ENCODE measurements at places on chromosomes 11 and 22. TPM values are rescaled to one million over a fixed set of nuclear protein-coding genes. Genes with fewer than 3 reads are reported as not detected.

GRCh38 chr11:47889714-47890441 is 41.7 kb upstream of the NUP160 start:
- H3K4me1 ChIP-seq = peaks cover 38% of the 10 kb centered on the region
- DNase-seq = no peak
- H3K27ac ChIP-seq = peak overlapping the region; percentile 10
- H3K36me3 ChIP-seq = no peaks in the 10 kb centered on the region
- H3K4me3 ChIP-seq = no peak overlapping the region

- H3K36me3 ChIP-seq = no peaks in the 10 kb centered on the region
- no peak for DNase-seq
- H3K27me3 ChIP-seq = no peaks in the 10 kb centered on the region
Measured at GRCh38 chr11:79040348-79040747, 400.5 kb downstream of the TENM4 start.

- no peak for DNase-seq
- no peak overlapping the region for H3K27ac ChIP-seq
Measured at GRCh38 chr11:33842236-33842915, 49.5 kb downstream of the LMO2 start.

LRRC56 gene
- total RNA-seq = 3.3 TPM

GRCh38 chr11:112963368-112963955 is 2.2 kb downstream of the NCAM1 start:
- H3K27me3 ChIP-seq = peaks cover 5% of the 10 kb centered on the region
- H3K4me1 ChIP-seq = peaks cover 27% of the 10 kb centered on the region
- no peak for DNase-seq
- no peaks in the 10 kb centered on the region for H3K36me3 ChIP-seq
- no peak overlapping the region for H3K27ac ChIP-seq

GRCh38 chr22:31611061-31611760 is 50.8 kb downstream of the PISD start:
- H3K4me1 ChIP-seq = peaks cover 30% of the 10 kb centered on the region
- no peak overlapping the region for H3K4me3 ChIP-seq

GRCh38 chr22:42991010-42991651 is 23.8 kb downstream of the PACSIN2 start:
- no peaks in the 10 kb centered on the region for H3K27me3 ChIP-seq
- H3K4me3 ChIP-seq = no peak overlapping the region
- no peaks in the 10 kb centered on the region for H3K36me3 ChIP-seq
- H3K4me1 ChIP-seq = peaks cover 66% of the 10 kb centered on the region

IGLL5 gene
- total RNA-seq = 360 TPM

SNX19 gene
- 55.7 TPM for total RNA-seq

SF3A1 gene
- total RNA-seq = 223 TPM

DNA sequence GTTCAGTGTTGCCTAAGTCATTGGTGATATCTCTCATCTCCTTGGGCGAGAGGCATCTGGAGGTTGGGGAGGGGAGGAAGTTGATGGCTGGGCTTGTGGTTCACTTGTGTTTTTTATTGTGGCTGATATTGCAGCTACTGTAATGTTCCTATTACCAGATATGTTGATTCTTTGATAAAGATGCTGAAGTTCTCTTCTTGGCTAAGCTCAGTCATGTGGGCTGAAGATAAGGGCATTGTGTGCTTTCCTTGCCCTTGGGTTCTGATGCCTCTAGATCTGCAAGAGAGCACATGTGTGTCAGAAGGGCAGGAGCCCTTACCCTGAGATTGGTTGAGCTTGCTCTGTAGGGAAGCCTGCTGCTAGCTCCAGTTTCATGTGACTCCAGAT is 12.0 kb downstream of the STX3 start:
- no peak overlapping the region for H3K4me3 ChIP-seq
- peaks cover 87% of the 10 kb centered on the region for H3K4me1 ChIP-seq
- no peaks in the 10 kb centered on the region for H3K27me3 ChIP-seq
- DNase-seq = no peak

DNA sequence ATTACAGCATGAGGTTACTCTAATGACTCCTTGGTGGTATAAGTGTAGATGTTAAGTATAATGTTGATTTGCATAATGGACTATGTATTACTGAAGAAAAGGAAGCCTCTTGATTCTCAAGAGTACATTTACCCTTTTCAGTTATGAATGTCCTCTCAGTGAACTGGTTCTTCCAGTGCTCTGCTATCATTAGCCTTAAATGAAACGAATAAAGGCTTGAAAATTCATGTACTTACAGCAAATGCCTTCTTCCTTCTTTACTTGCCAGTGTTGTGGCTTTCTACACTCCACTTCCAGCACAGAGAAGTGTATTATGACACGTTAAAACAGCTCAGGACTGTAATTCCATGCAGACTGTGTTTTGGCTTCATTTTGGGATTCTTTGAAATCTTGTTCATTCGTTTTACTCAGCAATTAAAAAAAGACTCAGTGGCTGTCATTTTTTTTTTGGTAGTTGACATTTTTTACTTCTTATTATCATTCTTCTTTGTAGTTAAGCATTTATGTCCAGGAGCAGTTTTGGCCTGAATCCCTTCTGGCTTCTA is 96.9 kb downstream of the MTMR3 start:
- H3K27me3 ChIP-seq = no peaks in the 10 kb centered on the region
- peaks cover 80% of the 10 kb centered on the region for H3K36me3 ChIP-seq
- H3K27ac ChIP-seq = no peak overlapping the region
- no peak overlapping the region for H3K4me3 ChIP-seq

SLC5A12 gene
- 0.54 TPM for total RNA-seq

DNA sequence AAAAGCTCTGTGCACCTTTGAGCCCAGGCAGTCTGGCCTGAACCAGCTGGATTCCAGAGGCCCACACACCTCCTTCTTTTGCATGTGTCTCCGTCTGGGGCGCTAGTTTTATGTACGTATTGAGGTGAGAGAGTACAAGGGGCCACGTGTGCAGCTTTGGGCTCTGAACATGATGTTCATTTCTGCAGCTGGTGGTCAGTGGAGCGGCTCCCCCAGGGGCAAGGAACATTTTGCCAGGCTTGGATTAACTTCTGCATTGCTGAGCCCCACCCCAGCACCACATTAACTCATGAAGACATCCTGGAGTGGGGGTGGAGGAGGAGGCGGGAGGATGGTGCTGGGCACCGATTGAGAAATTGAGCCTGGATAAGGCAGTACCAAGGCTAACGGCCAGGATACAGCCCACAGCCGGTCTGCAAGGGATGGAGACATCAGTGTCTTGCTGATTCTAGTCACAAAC is 13.8 kb downstream of the USP2 start:
- H3K27me3 ChIP-seq = peaks cover 68% of the 10 kb centered on the region
- peak; percentile 31 for DNase-seq
- H3K36me3 ChIP-seq = no peaks in the 10 kb centered on the region
- peaks cover 5% of the 10 kb centered on the region for H3K4me1 ChIP-seq
- no peak overlapping the region for H3K27ac ChIP-seq

- no peak overlapping the region for H3K27ac ChIP-seq
- H3K4me3 ChIP-seq = no peak overlapping the region
- no peaks in the 10 kb centered on the region for H3K27me3 ChIP-seq
- no peak for DNase-seq
Measured at GRCh38 chr22:23210428-23211170, 30.3 kb downstream of the BCR start.
